Stimulated activated CD8-positive, alpha-beta memory T cell treated with anti-CD3 and anti-CD28 coated beads, Interleukin-4, amount 100 ng/mL, for 24 hours (primary cell): ENCODE measurements at places on chromosomes 16 and 17.

- DNase-seq, result peak; percentile 13
Measured at GRCh38 chr16:85800321-85800669, 800 bp downstream of the COX4I1 start.

DNA sequence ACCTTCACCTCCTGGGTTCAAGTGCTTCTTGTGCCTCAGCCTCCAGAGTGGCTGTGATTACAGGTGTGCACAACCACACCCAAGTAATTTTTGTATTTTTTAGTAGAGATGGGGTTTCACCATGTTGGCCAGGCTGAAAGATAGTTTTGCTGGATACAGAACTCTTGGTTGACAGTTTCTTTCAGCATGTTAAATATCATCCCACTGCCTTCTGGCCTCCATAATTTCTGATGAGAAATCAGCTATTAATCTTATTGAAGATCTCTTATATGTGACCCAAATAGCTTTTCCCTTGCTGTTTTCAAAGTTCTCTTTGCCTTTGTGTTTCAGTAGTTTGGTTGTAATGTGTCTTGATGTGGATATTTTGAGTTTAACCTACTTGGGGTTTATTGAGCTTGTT is 50.3 kb upstream of the BRD7 start:
- DNase-seq, result no peak

- DNase-seq, result no peak
Measured at GRCh38 chr17:27379888-27380533, 76.2 kb upstream of the KSR1 start.

DNA sequence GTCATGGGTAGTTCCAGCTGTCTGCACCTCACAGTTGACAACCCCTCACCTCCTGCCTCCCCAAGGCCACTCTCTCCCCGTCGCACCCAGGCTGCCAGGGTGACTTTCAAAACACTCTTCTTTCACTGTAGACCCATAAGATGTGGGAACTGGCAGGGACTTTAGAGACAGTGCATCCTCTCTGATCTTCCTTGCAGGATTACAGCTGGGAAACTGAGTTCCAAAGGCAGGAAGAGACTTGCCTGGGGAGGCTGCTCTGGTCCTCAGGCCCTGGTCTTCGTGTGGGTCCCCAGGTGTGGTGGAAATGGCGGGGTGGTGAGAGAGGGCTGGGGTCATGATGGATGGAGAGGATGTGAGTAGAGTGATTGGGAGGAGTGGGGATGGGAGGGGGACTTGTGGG is 21.9 kb upstream of the NKD1 start:
- no peak for DNase-seq

DNA sequence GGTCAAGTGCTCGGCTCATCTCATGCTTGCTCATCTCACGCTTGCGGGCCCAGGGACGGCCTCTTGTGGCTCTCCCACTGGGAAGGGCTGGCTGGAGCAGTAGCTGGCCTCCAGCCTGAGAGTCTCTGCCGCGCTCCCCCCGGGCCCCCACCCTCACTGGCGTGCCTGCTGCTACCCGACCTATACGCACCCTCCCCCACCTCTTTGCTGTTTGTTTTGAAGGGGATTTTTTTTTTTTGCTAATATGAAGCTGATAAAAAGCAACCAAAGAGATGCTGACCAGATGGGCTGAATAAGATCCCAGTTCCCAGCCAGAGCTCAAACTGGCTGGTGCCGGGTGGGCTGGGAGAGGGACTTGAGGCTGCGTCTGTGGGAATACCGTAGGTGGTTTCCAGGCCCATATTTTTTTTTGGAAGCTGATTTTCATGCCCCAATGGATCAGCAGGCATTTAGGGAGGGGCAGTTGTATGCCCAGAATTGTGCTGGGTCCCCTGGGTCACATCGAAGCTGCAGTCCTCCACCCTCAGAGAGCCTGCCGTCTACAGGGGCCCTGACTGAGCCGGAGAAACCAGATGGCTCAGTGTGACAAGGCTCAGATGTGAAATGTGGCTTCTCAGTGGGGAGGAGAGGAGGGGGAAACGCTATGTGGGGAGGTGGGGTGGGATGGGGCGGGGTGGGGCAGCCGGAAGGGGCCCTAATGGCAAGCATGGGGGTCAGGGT is 115.0 kb downstream of the RAP1GAP2 start:
- DNase-seq, result no peak

- DNase-seq, result no peak
Measured at GRCh38 chr16:35746281-35746962, 2287.0 kb downstream of the TP53TG3F start.

GRCh38 chr17:49834118-49834743 is 13.6 kb downstream of the TAC4 start:
- no peak for DNase-seq

DNA sequence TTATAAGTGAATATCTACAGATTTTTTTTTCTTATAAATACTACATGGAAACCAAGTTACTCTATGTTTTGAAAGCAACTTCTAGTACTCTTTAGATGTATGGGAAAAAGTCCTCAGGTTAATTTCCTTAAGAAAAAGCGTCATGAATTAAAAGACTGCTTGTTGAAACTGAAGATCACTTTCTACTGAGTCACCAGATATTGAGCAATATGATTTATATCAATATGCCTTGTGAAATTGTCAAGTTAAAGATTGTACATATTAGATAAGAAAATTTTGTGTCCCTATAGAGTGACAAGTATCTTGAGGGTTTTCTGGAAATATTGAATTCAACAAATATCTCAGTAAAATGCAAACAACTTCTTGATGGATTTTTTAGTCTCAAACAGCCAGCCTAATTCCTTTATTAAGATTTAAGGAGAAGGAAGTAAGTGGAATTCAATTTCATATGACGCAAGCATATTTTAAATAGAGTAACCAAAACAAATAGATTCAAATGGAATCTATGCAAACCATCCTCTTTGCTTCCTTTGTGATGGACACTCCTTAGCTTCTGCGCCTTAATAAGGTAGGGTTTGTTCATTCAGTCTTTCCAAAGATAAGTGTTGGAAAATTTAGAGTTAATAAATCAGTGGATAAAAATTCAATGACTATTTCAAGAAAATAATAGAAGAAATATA is 16.6 kb downstream of the KRT12 start:
- DNase-seq, result no peak

DNA sequence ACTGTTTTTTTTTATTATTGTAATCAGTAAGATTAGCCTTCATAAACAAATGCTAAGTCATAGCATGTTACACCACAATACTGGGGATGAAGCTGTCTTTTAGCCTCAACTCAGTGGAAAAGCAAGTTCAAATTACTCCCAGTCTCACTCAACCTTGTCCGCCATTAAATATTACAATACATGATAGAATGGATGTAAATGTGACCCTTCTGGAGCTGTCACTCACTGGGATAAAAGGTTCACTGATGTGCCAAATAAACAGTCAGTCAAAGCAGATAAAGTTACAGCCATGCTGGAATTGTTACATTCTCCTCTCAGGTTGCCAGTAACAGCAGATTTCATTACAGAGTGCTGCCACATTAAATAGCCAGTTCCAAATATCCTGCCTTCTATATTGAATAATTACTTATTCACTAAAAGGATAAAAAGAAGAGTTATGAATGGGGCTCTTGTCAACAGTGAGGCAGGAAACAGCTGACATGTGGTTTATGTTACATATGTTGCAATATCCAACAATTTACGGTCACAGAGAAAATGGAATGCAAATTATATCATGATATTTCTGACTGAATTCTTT is 53.4 kb downstream of the BRIP1 start:
- no peak for DNase-seq
